Frontal cortex (tissue), 4 donors: ENCODE measurements at places on chromosomes 2 and 18. TPM values are rescaled to one million over a fixed set of nuclear protein-coding genes. Genes with fewer than 3 reads are reported as not detected.

GRCh38 chr2:121342751-121343150 lies 57.7 kb upstream of the TFCP2L1 start:
- DNase-seq: no peak

DNA sequence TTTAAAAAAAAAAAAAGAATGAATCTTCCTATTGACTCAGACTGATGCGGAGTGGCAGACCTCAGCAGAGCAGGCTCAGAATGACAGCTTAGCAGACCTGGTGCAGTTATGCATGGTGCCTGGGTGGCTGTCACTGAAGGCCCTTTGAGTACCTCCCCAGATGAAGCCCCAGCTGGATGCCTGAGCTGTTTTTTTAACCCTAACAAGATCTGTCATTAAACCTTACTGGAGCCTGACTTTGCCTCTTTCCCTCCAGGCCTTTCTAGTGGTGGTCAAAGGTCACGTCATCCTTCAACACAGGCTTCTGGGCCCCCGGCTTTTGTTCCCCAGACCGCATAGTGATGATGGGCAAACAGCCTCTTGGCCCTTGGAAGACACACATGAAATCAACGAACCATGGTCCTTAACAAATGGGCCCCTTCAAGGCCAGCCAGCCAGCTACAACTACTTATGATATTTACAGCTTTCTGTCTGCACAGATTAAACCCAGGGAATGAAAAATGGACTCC lies 138.3 kb upstream of the CYP1B1 start:
- no peak for DNase-seq

DNA sequence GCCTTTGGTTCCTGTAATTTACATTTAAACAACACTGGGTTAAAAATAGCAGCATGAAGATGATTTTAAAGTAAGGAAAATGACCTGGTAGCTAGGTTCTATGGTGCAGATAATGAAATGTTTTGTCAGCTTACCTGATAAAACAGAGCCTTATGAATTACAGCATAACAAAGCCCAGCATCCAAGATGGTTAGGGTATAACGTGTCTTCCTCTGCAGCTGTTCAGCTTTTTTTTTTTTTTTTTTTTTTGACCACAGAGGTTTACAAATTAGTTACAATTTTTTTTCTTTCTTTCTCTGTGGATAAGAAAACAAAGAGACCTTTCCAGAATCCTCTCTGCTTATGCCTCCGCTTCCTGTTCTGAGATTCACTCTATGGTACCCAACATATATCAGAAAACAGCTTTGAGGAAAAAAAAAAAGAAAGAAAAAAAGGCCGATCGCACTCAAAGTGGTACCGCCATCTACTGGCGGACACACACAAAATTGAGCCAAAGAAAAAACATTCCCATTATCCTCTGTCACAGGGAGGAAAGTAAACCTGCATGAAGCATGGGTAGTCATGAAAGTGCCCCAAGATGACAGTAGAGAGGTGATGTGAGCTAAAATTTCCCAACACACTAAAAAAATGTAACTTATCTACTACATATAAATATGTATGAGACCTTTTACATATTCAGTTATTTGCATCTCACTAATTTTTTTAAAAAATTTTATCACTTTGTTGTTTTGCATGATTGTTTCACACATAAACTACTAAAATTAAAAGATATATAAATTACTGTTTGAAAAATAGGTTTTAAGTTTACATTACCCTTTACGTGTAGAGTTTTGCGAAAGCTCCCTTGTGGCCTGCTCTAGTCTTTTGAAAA lies at the start of gene SCN3A:
SCN3A (minus strand) TSS at position 362 of the 871 bp plus-strand sequence. CDS start 27,656 bp downstream, outside the sequence.
- DNase-seq: no peak

DNA sequence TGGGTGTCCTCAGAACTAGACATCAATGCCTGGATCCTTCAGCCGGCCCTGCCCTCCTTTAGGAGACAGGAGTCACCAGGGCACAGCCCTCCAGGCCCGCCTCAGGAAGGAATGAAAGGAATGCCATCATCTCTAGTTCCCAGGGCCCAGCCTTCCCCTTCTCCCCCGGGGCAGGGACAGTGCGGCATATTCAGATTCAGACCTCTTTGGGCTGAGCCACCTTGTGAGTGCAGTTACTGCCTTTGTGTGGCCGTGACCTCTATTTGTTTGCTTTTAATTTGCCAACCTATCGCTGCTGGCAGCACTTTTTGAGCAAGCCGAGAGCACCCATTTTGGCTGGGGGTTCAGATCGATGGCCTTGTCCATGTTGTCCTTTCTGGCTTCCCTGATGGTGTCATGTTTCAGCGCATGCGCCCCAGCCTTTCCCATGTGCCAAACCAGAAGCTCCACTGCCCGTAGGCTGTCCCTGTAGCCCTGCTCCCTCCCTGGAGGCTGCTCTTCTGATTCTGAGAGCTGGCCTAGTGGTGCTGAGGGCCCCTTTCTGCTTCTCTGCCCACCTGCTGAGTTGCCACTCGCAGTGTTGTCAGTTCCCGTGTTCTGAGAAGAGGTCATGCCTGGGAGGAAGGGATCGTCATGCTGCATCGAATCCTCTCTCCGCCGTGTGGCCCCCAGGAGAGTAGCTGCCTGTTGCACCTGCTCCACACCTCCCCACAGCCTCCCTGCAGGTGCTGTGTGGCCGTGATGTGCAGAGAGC lies 10.9 kb downstream of the ANKRD23 start:
- peak; percentile 43 for DNase-seq

DNA sequence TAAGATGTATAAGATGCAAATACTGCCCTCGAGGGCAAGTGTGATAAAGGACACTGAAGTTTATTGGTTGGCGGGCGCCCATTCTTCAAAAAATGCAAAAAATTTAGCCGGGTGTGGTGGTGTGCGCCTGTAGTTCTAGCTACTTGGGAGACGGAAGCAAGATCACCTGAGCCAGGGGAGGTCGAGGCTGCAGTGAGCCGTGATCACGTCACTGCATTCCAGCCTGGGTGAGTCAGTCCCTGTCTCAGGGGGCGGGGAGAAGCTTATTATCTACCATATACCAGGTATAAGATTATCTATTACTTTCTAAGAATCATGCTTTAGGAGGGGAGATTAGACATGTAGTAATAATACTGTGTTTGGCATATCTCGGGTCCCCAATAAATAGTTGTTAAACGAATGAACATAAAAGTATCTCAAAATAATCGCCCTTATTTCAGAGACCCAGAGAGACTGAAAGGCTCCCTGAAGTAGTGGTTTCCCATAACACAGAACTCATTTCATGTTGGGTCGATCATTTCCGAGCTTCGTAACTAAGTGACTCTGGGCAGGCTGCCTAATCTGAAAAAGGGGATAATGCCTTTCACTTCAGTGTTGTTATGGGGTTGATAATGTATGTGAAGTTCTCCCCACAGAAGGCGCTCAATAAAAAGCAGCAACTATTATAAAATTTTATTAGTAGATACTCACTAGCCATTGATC lies 1.2 kb upstream of the SELENOI start:
- DNase-seq: no peak

GRCh38 chr18:35511833-35512232 lies 14.1 kb upstream of the INO80C start:
- no peak for DNase-seq

The TRIM54 gene
- total RNA-seq: not detected

DNA sequence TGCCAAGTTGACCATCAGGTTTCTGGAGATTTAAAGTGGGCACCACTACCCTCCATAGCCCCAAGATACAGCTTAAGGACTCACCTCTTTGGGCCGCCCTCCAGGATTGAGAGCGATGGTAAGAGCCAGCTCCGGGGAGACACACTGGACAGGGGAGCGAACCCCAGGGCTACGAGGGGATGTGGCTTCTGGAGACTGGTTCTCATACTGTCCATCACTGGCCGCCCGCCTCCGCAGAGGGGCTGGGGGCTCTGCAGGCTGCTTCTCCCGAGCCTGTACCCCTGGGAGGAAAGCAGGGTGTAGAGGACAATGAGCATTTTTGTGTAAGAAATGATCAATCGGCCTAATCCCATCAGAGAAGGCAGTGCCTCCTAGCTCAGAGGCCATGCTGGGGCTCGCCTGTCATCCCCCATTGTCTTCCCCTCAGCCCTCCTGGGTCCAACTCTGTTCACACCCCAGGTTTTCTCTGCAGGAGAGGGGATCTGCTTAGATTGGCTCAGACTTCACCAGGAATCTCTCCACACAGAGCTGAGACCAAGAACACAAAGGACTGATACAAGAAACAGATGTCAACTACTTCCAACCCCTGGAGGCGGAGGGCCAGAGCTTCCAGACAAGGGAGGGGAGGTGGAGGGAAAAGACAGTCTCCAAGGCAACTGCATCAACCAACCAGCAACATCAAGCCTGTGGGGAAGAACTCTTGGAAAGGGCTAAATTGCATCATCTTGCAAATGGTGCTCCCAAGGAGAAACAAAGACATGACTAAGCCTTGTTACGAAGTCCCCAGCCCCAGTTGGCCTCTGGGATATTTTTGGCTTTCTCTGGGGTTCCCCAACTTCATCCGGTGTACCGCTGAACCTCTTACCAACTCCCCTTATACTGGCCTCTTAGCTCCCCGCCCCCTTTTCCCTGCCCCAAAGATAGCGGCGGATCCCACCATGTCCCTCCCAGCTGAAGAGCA lies 166.6 kb downstream of the TNS1 start:
- no peak for DNase-seq

- no peak for DNase-seq
Measured at GRCh38 chr2:168312036-168312822, 64.8 kb upstream of the STK39 start.
